ENCODE measurements at places on chromosomes 7 and 10.

- DNase-seq = peak; percentile 53
Observed at GRCh38 chr7:24381894-24382505, 98.0 kb downstream of the NPY start.

DNA sequence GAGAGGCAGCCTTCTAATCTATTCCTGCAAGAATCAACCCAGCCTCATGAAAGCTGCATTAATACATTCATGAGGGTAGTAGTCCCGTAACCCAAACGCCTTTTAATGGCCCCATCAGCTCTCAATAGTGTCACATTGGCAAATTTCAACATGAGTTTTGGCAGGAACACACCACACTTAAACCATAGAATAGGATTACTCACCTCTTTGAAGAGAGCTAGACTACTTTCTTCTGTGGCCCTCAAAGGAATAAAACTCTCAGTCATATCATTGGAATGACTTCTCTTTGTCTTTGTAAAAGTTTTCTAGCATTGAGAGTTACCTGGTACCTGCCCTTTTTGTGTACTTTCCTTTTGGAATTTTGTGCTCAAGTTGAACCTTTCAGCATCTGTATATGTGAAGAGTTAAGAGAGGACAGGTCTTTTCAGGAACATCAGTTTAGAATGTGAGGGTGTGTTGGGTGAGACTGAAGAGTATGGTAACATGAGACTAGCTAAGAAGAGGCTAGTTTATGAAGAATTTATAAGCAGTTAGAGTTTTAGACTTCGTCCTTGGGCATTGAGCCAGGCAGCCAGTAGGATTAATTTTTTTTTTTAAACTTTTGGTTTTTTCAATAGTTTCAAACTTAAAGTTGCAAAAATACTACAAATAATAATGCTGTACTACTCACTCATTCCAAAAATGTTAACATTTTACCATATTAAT, 92.6 kb downstream of the MLLT10 start:
- DNase-seq = no peak

DNA sequence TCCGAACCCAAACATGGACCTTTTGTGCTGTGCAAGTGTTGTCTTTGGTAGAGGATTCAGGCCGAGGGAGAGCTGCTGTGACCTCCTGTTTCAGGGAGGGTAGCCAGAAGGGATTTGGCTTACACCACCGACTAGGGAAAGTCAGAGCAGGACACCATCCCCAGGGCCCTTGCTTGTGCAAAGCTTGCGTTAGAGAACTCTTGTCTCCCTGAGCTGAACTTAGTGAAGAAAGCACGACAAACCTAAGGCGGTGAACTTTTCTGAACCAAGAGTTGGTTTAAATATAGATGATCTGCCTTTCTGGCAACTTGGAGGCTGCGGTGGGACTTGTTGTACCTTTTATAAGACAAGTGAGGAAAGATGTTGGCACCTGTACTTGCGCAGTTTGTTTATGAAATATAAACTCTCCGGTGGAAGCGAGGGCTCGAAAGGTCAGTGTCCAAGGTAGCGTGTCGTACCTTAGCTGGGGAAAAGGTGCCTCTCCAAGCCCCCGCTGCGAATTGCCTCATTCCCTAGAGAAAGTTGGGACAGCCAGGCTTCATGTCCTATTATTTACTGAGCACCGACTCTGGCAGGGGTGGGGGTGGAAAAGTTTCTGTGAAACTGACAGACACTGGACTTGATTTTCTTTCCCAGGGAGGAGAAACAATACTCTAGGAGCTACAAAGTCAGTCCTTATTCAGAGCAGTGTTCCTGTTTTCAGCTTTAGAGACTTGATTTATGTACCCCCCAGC, 31.6 kb downstream of the WBP1L start:
- DNase-seq = no peak

- DNase-seq = no peak
Observed at GRCh38 chr7:56175771-56176170, 59.6 kb upstream of the NUPR2 start.

GRCh38 chr7:50422858-50423257, 27.3 kb downstream of the FIGNL1 start:
- no peak for DNase-seq

DNA sequence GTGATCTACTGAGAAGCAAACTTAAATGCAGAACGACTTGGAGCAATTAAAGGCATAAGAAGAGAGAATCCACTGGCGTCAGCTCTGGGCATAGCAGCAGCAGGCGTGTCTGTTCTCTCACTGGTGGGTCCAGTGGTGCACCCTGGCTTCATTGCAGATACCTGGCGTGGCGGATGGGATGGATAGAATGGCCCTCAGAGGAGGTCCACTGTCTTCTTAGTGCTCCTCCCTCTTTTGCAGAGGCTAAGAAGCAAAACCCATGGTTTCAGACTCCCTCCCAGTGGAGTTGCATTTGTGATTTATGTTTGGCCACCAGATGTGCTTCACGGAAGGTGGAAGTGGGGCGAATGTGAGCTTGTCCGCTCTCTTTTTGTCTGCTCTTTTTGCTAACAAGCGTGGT, 28.4 kb upstream of the PRKAG2 start:
- no peak for DNase-seq

DNA sequence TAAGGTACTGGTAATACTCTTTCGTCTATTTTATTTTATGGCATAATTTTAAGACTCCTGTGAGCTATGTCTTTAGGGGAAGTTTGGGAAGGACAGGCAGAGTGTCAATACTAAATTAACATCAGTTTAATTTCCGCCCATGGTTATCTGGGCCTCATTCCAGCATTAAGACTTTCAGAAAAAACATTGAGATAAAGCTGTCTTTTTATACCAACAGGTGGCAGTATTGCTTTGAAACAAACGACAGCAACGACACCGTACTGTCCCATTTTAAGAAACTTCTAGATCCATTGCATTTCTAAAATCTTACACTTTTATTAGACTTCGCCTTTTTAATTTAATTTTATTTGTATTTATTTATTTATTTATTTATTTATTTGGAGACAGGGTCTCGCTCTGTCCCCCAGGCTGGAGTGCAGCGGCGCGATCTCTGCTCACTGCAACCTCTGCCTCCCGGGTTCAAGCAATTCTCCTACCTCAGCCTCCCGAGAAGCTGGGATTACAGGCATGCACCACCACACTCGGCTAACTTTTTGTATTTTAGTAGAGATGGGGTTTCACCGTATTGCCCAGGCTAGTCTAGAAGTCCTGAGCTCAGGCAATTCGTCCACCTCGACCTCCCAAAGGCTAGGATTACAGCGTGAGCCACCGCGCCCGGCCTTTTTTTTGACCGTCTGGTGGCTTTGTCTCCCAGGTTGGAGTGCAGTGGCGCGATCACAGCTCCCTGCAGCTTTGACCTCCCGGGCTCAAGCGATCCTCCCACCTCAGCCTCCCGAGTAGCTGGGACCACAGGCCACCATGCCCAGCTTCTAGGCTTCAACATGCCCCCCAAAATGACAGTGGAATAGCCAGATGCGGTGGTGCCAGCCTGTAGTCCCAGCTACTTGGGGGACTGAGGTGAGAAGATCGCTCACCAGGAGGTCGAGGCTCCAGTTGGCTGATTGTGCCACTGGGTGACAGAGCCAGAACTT, 78.7 kb upstream of the C1GALT1 start:
- peak; percentile 72 for DNase-seq

- DNase-seq = no peak
Observed at GRCh38 chr10:43134126-43134905, 3.9 kb upstream of the CSGALNACT2 start.

DNA sequence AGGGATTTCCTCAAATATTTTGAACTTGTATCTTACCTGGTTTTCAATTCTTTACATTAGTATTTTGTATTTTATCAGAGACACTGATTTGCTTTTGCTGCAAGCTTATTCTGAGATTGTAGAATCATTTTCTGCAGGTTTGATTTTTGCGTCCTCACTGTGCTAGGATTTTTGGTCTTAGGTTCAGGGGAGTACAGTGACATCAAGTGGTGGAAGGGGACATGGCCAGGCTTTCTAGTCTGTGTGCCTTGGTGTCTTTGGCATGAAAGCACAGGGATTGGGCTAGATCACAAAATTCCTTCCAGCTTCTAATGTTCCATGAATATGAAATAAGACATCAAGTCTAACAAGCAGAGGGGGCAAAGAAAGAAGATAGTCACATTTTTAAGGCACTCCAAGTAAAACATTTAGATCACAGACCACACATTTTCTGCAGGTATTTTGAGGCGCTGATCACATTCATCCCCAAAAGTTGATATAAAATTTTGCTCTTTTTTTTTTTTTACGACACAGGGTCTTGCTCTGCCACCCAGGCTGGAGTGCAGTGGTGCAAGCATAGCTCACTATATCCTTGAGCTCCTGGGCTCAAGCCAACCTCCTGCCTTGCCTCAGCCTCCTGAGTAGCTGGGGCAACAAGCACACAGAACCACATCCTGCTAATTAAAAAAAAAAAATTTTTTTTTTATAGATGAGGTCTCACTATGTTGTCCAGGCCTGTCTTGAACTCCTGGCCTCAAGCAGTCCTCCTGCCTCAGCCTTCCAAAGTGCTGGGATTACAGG, 124.4 kb downstream of the PON1 start:
- peak; percentile 67 for DNase-seq

DNA sequence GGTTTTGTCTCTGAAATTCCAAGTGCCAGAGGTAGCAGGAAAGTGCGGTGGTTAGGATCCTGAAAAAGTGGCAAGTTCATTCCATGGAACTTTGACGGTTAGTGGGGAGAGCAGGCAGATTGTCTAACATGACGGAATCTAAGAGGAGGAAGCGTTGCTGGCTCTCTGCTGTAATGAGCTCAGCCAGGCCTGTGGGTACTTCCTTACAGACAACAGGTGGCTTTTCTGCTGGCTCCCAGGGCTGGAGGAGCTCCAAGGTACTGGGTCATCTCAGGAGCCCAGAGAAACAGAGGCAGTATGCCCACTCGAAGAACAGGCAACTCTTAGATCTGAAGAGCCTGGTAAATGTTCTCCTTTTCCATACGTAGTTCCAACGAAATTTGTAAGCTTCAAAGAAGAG, 3.1 kb upstream of the AIFM2 start:
- no peak for DNase-seq

GRCh38 chr10:118459642-118460193, 117.6 kb upstream of the FAM204A start:
- DNase-seq = peak; percentile 80

DNA sequence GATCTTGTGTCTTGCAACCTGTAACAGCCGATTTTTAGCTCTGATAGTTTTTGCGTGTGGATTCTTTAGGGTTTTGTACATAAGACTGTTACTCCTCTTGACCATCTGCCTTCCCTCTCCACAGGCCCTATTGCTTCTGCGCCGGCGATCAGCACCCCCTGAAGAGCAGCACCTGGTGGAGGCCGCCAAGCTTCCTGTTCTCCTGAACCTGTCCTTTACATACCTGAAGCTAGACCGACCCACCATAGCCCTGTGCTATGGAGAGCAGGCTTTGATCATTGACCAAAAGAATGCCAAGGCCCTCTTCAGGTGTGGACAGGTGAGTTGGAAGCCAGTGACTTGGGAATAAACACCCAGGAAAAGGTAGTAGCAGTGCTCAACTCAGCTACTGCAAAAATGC, 12.6 kb downstream of the FKBP6 start:
- peak; percentile 39 for DNase-seq

GRCh38 chr7:137895301-137896221, 48.8 kb upstream of the DGKI start:
- peak; percentile 32 for DNase-seq

- DNase-seq = no peak
Observed at GRCh38 chr10:6297951-6298381, 95.2 kb downstream of the PFKFB3 start.
